HTR-8/SVneo (cell line): ENCODE measurements at places on chromosomes 1 and 21.

DNA sequence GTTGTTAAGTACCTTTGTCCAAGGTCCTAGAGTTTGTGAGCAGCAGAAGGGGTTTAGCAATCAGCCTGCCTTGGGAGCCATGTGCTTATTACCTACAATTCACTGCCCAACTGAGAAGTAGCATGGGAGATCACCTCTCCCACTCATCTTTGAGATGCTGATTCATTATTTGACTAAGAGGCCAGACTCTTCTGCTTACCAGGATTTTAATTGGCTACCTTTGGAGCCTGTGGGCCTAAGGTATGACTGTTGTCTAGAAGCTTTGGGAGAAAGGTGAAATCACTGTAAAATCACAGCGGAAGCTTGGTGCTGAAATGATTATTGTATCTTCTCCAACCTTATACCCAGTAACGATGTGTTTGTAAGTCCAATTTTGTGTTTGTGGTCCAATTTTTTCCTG is 213.4 kb downstream of the ST6GALNAC3 start:
- no peak for DNase-seq

GRCh38 chr1:7991504-7992440 is 30.3 kb downstream of the PARK7 start:
- no peak for DNase-seq

DNA sequence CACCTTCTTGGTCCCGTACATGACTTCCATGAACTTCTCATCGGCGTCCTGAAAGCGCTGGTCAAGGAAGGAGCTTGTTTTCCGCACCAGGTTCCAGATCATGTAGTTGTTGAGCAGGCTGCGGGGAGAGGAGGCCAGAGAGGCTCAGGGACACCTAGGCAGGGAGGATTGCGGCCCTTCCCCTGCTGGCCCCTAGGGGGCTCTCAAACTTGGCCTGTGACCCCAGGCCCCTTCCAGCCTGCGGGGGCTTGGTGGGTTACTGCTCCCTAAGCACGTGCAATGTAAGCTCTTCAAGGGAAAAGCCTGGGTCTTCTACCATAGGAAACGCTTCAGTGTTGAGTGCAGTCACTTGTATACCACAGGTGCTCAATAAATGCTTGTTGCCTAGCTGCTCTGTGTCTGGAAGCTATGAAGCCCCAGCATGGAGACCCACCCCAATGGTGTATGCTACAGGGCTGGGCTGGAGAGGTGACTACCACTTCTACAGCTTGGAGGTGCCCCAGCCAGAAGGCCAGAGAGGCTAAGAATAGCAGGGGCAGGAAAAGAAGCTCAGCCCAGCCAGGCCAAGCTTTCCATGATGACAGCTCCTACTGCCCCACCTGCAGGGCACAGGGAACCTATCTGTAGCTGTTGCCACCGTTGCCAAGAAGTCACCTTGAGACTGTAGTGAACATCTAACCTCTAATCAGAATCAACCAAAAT is 45.1 kb downstream of the ECE1 start:
- no peak for DNase-seq

DNA sequence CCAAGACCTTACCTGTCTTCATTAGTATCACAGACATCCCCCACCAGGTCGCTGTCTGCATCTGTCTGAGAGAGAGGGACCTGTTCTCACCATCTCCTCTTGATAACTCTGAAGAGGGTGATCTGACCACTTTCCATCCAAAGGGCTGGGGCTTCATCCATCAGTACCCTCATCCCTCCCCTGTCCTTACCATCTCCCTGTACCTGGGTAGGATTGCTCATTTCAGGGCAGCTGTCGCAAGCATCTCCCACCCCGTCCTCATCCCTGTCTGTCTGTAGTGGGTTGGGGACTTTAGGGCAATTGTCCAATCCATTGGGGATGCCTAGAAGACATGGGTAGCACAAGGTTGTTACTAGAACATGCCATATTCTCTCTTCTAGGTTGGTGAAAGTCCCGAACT is 7.9 kb downstream of the THBS3 start:
- no peak for DNase-seq

DNA sequence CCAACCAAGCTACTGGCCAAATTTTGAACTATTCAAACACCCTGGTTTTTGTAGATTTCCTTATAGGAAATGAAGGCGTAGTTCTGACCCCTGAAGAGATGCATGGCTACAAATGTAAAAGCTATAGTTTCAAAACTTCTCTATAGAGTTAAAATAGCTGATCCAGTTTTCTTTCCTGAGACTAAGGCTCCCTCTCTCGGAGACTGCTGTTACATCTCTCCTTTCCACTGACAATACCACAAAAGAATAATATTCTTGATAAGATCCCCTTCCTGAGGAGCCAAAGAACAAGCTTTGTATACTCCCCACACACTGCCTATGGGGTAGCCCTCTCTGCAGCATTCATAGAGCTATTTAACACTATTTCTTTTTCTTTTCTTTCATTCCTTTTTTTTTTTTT is 6.7 kb upstream of the CFAP126 start:
- no peak for DNase-seq

- DNase-seq = no peak
Observed at GRCh38 chr1:24743404-24744211, 1.6 kb upstream of the CLIC4 start.

GRCh38 chr1:174761901-174762585 is 237.7 kb upstream of the CACYBP start:
- DNase-seq = no peak

GRCh38 chr1:57133686-57134085 is 167.9 kb upstream of the C8B start:
- DNase-seq = no peak

DNA sequence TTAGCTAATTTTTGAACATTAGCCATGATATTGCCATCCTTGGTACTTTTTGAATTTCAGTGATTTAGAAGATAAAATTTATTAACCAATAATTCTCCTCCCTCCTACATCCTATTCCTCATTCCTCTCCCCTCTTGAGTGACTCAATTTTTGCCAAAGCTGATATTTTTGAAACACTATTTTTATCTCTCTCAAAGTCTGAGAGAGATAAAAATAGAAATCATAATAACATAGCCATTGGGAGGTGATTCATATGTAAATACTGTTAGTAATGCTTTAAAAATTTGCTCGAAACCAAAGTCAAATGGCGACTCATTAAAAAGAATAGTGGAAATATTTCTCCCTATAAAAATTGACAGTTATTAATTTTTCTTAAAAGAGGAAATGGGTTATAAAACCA is 97.4 kb downstream of the PATJ start:
- no peak for DNase-seq

DNA sequence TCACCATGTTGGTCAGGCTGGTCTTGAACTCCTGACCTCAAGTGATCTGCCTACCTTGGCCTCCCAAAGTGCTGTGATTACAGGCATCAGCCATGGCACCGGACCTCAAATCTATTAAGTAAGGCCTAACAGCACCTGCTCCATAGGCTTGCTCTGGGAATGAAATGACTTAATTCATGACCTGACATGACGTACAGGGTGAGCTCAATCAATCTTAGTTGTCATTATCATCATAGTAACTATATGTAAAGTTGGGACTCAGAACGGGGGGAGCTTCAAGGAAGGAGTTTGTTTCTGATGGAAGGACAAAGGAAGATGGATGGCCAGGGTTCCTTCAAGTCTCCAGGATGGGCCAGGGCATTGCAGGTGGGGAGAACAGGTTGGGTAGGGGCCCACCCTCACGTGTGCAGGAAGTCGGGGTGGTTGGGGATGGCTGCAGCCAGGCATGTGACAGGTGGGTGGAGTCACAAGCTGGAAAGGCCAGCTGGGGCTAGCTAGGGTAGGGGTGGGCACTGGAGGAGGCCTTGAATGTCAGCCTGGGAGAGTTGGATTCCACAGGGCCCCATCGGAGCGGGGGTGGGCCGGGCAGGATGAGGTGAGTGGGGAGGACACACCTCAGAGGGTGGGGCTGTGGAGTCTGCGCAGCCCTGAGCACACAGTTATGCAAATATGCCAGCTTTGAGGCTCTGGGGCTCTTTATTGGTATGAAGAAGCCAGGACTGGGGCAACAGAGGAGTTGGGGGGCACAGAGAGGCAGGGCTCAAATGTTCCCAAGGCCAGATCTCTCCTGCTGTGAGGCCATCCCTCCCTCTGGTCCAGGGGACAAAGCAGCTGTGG is 9.6 kb downstream of the TRIM62 start:
- no peak for DNase-seq

DNA sequence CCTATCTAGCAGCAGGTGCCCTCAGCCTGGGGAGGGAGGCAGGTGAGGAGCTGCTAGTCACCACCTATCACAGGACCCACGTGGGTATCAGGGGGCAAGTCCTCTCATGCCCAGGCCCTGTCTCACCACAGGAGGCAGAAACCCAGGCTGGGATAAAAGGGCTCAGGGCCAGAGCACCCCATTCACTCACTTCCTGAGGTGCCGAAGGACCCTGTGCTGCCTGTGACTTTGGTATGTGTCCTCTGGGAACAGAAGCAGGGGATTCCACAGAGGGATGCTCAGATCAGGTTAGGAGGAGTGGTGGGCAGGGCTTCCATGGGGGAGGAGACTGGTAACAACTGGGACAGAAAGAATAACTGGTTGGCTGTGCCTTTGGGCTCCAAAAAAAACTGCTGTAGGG is at the start of gene LCE1E:
Gene LCE1E (plus strand): TSS at position 181 of the 400 bp plus-strand sequence. CDS start 1,043 bp downstream, outside the sequence.
- no peak for DNase-seq

GRCh38 chr1:169012416-169012815 is 94.1 kb upstream of the ATP1B1 start:
- no peak for DNase-seq

DNA sequence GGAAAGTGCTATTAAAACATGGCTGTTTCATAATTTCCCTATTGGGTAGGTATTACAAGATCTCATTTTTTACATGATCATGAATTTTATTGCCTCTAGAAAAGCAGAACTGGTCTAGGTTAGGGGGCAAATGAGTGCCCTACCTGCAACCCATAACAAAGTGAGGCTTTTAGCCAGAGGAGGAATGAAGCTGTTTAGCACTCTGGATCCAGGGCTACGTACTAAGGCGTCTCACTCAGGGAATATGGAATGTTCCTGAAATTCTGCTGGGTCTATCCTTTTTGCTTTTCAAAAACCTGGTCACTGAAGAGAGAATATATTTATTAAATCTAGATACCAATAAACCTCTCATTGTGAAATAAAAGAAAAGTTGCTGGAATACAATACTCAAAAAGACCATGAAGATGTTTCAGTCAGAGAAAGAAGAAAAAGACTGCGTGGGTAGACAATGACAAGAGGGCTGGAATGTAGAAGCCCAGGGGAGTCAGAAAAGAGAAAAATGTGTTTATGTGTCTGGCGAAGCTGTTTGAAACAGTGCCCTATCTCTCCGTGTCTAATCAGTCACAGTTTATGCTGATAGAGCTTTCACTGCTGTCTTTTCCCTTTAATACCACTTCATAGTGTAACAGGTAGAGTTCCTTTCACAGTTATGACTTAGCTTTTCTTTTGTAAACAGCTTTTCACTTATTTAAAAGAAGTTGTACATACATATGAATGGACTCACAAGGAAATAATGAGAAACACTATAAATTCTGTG is 25.0 kb upstream of the SYDE2 start:
- DNase-seq = no peak

GRCh38 chr1:18875107-18875795 is 15.8 kb upstream of the TAS1R2 start:
- peak; percentile 72 for DNase-seq

DNA sequence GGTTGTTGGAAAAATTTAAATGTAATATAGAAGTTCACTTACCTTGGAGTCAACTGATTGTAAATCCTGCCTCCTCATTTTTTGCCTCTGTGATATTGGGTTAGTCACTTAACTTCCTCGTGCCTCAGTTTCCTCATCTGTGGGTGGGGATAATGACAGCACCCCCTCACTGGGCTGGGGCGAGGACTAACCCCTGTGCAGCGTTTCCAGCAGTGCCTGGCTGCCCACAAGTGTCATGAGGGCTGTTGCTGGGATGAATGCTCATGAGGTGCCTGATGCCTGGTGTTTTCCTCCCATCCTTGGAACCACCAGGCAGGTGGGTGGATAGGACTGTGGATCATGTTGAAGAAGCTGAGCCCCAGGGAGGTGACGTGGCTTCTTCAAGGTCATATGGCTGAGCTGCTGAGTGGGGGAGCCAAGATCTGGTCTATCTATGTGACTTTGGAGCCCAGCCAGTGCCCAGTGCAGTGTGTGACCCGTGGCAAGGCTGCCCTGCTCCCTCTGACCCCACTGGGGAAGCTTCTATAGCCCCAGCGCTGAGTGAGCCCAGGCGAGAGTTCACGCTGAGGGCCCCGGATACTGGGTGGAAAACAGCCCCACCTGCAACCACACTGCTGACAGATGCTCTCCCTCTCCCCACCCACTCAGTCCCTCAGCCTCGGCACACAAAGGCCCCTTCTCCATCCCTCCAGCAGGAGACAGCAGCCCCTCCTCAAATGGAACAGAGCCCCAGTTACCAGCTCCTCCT is 446.0 kb downstream of the PTPRU start:
- no peak for DNase-seq

- DNase-seq = no peak
Observed at GRCh38 chr1:44803312-44804095, 3.3 kb downstream of the PLK3 start.

GRCh38 chr1:19468397-19468956 is 16.9 kb downstream of the CAPZB start:
- DNase-seq = no peak

DNA sequence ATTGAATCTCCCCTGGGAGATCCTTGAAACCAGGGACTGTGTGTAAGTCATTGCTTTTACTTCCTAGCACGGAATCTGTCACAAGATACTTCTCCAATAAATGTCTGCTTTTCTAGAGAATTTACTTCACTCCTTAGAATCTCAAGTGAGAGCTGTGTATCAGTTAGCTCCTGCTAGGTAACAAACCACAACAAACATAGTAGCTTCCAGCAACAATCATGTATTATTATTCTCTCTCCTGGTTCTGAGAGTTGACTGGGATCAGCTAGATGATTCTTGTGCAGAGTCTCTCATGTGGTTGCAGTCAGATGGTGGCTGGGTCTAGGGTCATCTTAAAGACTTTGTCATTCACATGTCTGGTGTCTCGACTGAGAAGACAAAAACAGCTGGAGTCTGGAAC is 166.9 kb upstream of the UBE2U start:
- DNase-seq = no peak

- no peak for DNase-seq
Observed at GRCh38 chr1:57404884-57405283, 19.0 kb downstream of the DAB1 start.

- DNase-seq = no peak
Observed at GRCh38 chr1:39220891-39221870, 16.7 kb downstream of the MACF1 start.

DNA sequence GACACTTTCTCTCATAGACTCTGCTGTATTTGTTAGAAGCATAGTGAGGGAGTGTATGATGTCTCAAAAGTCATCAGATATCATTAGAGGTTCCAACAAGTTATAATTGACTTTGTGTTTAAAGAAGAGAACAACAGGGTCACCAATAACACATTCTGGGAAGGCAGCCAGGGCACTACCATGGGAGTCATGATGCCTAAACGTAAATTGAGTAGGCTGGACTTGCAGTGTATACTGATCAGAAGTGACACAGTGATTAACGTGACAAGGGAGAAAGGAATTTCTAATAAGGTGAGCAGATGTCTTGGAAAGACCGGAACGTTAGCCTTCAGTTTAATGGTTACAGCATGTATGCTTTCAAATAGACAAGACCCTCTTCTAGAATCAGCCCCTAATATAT is 973.2 kb downstream of the NCAM2 start:
- no peak for DNase-seq
